NCI-H187 (cell line): ENCODE measurements at places on chromosomes 6 and 20.

- no peak for DNase-seq
Measured at GRCh38 chr6:13079096-13079723, 249.1 kb downstream of the TBC1D7 start.

DNA sequence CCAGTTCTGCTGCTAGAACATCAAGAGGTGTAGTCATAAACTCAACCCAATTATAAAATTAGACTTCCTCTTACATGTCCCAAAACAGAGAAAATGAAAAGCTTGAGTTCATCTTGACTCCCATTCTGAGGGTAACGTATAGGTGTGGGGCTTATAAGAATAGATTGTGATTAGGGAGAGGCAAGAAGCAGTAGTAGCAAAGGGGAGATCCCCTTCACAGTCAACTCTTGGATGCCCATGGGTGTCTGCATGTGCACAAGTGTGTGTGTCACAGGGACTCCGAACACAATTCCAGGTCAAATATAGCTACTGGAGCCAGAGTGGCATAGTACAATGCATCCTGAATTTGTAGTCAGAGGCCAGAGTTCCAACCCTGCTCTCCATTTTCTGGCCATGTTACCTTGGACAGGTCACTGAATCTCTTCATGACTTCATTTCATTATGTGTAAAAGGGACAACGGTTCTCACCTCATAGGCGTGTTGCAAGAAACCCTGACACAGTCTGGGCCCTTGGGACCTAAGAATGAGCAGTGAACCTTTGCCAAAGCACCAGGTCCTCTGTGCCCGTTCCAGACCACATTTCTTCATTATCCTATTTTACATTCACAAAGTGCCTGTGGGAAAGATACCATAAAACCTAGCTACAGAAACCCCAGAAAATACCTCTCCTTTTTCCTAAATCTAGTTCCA lies 11.8 kb downstream of the GSTA4 start:
- no peak for DNase-seq

DNA sequence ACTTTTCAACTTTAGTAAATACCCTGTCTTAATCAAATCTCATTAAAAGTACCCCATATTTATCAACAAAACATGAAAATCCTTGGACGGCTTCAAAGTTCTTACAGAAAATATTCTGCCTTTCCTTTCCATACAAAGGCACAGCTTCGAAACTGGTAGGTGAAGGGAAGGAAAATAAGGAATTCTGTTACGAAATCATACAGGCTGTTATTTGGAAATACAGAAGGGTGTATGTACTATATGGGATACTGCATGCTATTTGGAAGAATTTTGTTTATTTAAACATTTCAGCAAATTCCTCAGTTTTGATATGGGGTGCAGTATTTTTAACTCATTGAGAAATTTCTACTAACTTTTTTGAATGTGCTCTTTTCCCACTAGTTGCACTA lies 138.4 kb upstream of the BTN3A2 start:
- no peak for DNase-seq

- DNase-seq, result no peak
Measured at GRCh38 chr6:125140808-125141207, 12.8 kb upstream of the TPD52L1 start.

DNA sequence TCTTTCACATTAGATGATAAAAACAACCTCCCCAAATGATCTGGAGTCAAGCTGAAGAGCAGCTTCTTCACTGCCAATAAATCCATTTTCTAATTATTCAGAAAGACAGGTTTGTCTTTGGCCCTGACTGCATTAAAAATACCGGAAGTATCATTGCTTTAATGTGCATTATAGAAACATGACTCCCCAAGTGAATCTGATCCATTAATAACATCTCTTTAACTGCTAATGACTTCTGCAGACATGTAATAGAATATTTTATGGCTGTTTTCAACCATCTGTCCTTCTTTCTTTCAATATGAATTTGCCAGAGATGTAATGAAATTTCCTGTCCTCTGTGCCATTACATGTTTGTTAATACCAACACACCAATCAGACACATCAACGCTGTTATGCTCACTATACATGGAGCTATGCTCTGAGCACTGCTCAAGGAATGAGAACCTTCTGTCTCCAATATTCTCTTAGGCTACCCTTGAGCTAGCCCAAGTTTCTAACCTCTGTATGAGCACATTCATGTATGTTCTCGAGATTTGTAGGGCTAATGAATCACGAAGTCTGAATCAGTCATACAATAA lies 87.8 kb downstream of the LYRM4 start:
- no peak for DNase-seq

DNA sequence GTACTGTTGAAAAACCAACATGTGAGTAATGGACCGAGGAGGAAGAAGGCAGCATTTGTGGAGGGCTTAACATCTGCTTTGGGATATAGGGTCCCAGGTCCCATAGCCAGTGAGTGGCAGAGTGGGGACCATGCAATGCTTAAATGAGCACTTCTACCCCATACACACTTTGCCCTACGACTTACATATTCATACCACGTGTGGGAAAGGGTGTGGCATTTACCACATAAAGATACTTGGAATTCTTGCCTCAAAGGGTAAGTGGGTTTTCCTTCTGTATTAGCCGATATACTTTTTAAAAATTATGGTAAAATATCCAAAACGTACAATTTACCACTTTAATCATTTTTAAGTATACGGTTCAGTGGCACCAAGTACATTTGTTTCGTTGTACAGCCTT lies 199.3 kb downstream of the BACH2 start:
- no peak for DNase-seq

GRCh38 chr20:62733891-62734290 lies 25.3 kb downstream of the NTSR1 start:
- no peak for DNase-seq

DNA sequence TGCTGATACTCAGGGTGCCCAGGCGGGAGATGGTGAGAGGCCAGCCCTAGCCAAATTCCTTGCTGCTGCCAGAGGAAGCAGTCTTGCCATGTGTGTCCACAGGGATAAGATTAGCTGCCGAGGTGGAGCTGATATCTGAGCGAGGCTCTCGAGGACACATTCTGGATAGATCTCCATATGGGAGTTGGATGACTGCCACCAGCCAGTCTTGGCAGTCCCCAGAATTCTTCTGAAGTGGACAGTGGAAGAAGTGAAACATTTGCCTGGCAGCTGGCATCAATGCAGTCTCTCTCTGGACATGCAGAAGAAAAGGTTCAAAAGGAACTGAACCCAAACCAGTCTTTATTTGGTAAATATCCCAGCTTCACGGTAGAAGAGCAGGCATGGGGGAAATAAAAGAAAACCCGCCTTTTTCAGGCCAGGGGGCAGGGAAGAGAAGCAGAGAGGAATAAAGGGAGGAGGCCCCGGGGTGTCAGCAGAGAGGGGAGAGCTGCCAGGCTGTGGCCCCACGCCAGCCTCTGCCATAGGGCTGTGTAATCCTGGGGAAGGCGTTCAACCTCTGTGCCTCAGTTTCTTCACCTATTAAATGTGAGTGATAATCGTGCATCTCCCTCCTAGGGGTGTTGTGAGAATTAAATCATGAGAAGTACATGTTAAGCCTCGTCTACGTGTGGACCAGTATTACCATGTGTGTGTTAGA lies 3.7 kb upstream of the FUCA2 start:
- no peak for DNase-seq

DNA sequence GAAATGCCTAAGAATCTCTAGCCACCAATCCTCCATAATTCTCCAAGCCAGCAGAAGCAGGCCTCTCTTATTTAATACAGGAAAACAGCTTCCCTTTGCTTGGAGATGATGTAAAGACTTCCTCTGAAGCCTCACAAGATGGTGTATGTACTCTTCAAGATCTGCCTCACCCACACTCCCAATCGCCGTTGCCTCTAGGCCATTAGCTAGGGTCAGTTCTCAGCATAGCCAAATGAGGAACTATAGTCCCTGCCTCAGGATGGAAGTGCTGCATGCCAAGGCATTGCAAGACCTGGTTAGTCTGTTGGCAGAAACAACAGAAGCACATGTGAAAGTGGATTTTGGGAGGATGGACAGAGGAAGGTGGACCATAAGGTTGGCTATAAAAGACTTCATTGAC lies 139.1 kb downstream of the SCML4 start:
- DNase-seq, result no peak

- DNase-seq, result no peak
Measured at GRCh38 chr6:99609905-99610489, 3.4 kb downstream of the PRDM13 start.

- no peak for DNase-seq
Measured at GRCh38 chr6:45880676-45881075, 135.0 kb downstream of the CLIC5 start.

- no peak for DNase-seq
Measured at GRCh38 chr6:67916399-67916798, 718.7 kb upstream of the ADGRB3 start.

DNA sequence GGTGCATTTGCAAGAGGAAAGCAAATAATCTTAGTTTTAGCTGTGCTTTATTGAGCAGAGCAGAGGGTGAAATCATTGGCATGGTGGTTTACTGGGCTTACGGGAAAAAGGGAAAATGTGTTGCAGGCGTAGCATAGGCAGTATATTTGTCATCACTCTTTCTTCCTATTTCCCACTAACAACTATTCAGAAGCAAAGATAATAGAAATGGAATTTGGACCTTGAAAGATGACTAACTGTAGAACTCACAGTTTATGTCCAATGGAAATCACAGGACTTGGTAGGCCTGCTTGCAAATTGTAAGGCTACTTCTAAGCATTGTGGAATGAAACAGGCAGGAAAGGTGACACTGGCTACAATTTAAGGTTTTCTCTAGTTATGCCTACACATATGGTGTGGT lies 611.9 kb upstream of the MAN1A1 start:
- no peak for DNase-seq

DNA sequence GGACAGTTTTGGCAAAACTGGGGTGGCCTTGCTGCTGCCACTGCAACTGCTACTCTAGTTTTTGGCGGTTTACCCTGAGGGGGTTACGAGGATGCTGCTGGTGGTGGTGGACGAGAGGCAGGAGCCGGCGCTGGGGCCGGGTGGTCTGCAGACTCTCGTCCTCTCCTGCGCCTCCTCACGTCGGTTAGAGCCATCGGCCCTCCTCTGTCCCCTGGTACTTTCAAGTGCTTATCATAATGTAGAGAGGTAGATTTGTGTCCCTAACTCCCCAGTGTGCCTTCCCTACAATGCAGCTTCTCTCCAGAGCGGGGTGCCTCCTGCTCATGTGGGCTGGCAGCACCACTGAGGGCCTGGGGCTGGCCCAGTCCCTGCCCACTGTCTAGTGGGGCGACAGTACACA lies 25.9 kb downstream of the PNLDC1 start:
- no peak for DNase-seq
